SHP77 (cell line): ENCODE measurements at places on chromosomes 12 and 14.

- DNase-seq: no peak
These were observed 21.6 kb upstream of the AMN start for GRCh38 chr14:102900631-102901571.

GRCh38 chr14:35254736-35255135 lies 37.4 kb upstream of the PSMA6 start:
- DNase-seq: no peak

GRCh38 chr12:63764481-63764880 lies 15.2 kb upstream of the RXYLT1 start:
- no peak for DNase-seq

- DNase-seq: peak; percentile 10
These were observed 6.6 kb downstream of the PPHLN1 start for GRCh38 chr12:42332301-42333285.

DNA sequence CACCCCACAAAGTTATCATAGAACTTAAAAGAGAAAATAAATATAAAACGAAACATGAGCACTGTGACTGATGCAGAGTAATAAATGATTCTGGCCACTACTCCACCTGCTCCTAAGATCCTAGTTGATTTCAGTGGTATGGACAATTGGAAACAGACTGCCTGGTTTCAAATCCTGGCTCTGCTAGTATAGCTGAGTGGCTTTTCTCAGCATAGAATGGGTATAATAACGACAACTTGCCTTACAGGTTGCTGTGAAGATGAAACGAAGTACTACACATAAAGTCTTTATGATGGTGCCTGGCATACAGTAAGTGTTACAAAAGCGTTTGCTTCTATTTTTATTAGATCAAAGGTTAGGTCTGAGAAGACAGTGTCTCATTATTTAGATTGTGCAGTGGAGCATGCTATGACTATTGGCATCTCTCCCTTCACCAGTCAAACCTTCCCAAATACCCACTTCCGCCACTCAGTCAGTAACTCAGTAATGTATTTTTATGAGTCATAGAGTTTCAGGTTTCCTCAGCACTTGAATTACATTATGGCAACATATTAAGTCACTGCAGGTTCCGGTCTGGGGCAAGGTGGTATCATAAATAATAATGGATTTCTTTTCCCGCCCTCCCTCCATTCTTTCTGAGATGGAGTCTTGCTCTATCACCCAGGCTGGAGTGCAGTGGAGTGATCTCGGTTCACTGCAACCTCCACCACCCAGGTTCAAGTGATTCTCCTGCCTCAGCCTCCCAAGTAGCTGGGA lies 29.7 kb upstream of the NR2C1 start:
- DNase-seq: peak; percentile 72

GRCh38 chr12:115422845-115423545 lies 739.0 kb upstream of the TBX3 start:
- DNase-seq: no peak

DNA sequence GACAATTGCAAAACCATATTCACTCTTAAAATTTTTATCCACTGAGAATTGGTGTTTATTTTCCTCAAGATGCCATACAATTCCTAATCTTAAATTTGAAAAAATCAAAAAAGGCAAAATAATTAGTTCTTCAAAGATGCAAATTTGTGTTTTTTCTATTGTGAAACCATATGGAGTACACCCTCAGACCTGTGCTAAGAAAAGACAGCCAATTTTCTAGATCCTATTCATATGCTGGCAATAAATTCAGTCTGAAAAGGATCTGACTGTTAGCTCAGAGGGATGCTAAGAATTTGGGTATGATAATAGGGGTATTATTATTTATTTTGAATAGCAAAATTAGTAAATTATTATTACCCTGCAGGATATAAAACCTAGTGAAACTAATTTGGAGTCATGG lies 476.9 kb upstream of the SYT1 start:
- DNase-seq: no peak
